ENCODE measurements at places on chromosomes 7 and 10. TPM values are rescaled to one million over a fixed set of nuclear protein-coding genes. Genes with fewer than 3 reads are reported as not detected.

Gene OR2A12
- total RNA-seq: not detected

Gene CALN1
- total RNA-seq: not detected

Gene KCNMA1
- total RNA-seq: 71.4 TPM

Gene PARG
- 22.7 TPM for total RNA-seq

Gene BTBD16
- total RNA-seq: 0.58 TPM

Measured in A549 treated with ZK216348 at 1 μM for 4 hours (cell line).